ENCODE measurements at places on chromosomes 5 and 9.

DNA sequence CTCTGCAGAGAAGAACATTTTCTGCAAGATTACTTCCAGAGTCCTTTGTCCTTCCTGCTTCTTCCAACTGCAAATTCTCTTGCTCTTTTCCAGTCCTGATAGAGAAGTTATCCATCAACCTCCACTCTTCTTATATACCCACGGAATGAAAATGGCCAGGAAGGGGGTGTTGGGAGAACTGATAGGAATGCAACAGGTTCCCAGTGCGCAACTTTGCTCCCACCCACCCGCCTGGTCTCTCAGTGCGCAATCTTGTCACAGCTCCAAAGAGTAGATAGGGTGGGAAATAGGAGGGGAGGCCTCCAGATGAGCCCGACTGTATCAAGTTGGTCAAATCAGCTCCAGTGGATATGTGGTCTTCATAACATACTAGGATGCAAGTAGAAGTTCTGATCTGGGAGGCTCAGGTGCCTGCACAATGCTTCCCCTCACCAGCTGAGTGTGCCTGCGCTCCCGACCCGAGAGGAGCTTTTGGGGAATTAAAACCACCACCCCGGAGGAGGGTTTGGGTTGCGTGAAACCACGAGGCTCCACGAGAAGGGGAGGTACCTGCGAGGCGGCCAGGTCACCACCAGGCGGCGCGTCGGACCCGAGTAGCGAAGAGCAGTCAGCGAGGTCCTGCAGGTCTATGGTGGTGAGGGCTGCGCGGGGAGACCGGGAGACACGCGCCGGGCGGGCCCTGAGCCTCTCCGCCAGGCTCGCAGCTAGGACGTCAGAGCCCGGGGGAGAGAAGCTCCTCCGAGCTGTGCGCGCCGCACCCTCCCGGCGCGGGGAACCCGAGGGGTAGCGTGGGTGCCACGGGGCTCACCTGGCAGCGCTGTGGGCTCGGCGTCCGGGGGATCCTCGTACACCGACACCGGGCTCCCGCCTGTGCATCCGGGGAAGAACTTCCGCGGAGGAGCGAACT, 835 bp downstream of the MCIDAS start:
- peaks cover 94% of the 10 kb centered on the region for H3K27me3 ChIP-seq
- DNase-seq = peak; percentile 56
- H3K36me3 ChIP-seq = no peaks in the 10 kb centered on the region
- H3K4me1 ChIP-seq = peaks cover 47% of the 10 kb centered on the region
- peak overlapping the region; percentile 25 for H3K4me3 ChIP-seq
- no peak overlapping the region for H3K27ac ChIP-seq

GRCh38 chr9:97773723-97774122, 76.6 kb upstream of the XPA start:
- no peaks in the 10 kb centered on the region for H3K36me3 ChIP-seq
- DNase-seq = no peak
- H3K4me1 ChIP-seq = no peaks in the 10 kb centered on the region
- no peaks in the 10 kb centered on the region for H3K27me3 ChIP-seq
- no peak overlapping the region for H3K27ac ChIP-seq

- no peaks in the 10 kb centered on the region for H3K27me3 ChIP-seq
- no peak overlapping the region for H3K27ac ChIP-seq
- H3K4me3 ChIP-seq = no peak overlapping the region
- no peaks in the 10 kb centered on the region for H3K4me1 ChIP-seq
- DNase-seq = no peak
- H3K36me3 ChIP-seq = no peaks in the 10 kb centered on the region
Observed at GRCh38 chr5:178312880-178313282, 80.3 kb upstream of the PHYKPL start.

- no peak overlapping the region for H3K4me3 ChIP-seq
- no peaks in the 10 kb centered on the region for H3K27me3 ChIP-seq
- DNase-seq = no peak
- H3K36me3 ChIP-seq = no peaks in the 10 kb centered on the region
- H3K4me1 ChIP-seq = no peaks in the 10 kb centered on the region
Observed at GRCh38 chr9:114174876-114175771, 19.8 kb downstream of the COL27A1 start.

DNA sequence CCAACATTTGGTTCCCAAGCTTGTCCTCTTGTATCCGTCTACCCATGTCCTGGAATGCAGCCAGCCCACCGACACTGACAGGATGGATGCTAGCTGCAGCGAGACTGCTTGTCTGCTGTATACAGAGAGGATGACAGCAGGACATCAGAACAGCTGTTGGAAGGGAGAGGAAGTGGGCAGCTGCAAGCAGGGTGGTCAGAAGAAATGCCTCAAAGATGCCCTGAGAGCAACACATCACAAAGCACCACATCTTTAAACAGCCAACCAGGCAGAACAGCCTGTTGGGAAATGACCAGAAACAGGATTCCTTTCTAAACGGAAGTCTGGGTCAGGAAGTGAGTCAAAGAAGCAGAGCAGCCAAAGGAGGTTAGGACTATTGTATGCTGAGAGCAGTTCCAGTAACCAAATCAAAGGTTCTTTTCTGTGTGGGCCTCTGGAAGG, 219.1 kb downstream of the NDUFS4 start:
- no peaks in the 10 kb centered on the region for H3K36me3 ChIP-seq
- H3K27me3 ChIP-seq = no peaks in the 10 kb centered on the region
- H3K4me1 ChIP-seq = no peaks in the 10 kb centered on the region
- no peak for DNase-seq
- H3K27ac ChIP-seq = no peak overlapping the region

DNA sequence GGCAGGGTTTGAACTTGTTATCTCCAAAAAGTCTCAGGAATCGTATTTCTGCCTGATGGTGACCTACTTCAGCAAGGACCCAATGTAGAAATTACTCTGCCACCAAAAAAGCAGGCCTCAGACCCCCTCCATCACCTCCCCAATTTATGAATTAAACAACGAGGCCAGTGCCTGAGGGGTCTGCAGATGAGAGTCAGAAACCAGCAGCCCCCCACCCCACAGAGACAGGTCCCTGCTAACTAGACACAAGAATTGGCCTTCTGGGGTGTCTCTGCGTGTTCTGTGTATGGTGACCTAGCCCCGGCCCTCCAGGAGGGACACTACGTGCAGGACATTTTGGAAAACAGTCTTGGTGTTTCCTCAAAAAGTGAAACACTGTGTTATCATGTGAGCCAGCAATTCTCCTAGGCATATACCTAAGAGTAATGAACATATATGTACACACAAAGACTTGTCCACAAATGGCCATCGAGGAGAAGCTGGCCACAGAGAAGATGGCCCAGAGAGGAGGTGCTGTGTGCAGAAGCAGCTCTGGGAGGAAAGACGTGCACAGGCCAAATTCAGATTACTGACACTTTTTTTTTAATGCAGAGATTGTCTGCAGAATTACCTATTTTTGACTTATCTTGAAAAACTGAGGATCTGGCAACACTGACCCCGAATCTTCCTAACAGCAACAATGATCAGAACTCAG, 93.8 kb downstream of the ADAMTS2 start:
- H3K4me3 ChIP-seq = no peak overlapping the region
- no peak for DNase-seq
- no peaks in the 10 kb centered on the region for H3K4me1 ChIP-seq
- no peak overlapping the region for H3K27ac ChIP-seq
- no peaks in the 10 kb centered on the region for H3K36me3 ChIP-seq

DNA sequence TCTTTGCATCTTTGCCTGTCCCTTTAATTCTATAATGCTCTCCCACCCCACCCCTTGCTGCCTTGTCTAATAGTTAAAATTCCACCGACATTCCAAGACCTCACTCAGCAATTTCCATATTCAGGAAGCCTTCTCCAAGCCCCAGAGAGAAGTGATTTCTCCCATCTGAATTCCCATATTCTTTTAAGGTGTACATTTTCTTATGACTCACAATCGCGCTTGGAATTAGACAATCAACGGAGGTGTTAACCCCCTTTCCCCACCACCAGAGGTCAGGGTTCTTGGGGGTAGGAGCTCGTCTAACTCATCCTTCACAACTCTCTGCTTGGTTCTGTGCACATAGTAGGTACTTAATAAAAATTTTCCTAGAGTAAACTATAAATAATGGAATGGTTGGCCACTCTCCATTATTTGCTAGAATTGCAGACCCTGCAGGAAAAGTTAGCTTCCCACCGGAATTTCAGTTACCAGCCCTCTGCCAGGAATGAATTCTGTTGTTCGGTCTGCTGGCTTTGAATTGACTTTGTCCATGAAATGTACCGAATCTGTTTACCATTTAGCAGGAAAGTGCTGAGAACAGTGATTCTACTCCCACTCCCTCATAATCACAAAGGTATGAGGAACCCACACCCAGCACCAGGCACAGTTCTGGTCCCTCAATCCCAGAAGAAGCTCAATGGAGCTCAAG, 5.0 kb downstream of the KCNIP1 start:
- no peak overlapping the region for H3K4me3 ChIP-seq
- DNase-seq = no peak
- no peak overlapping the region for H3K27ac ChIP-seq
- no peaks in the 10 kb centered on the region for H3K4me1 ChIP-seq
- peaks cover 27% of the 10 kb centered on the region for H3K27me3 ChIP-seq
- no peaks in the 10 kb centered on the region for H3K36me3 ChIP-seq

DNA sequence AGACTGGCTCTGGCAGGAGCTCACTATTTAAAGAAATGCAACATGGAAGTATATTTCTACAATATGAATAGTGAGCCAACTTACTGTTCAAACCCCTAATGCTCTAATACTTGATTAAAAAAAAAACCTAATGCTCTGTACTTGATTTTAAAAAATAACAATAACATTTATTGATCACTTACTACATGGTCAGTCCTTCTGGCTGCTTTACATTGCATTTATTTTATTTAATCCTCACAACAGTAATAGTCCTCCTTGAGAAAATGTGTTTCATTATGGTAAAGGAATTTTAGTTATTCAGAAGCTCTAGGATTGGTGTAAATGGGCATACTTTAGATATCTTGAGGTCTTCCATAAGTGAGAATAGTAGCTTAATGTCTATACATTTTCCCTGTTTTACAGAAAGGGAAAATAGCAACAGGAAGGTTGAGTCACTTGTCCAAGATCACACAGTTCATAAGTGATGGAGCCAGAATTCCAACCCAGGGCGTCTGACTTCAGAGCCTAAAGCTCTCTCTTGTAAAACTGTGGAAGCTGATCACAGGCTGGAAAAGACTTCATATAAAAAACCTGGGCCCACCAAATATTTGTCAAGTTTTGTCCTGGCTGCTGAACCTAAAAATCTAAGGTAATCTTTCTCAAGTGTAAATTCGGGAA, 1.0 kb downstream of the STARD4 start:
- DNase-seq = no peak
- H3K27ac ChIP-seq = no peak overlapping the region
- no peaks in the 10 kb centered on the region for H3K27me3 ChIP-seq
- no peaks in the 10 kb centered on the region for H3K36me3 ChIP-seq
- H3K4me1 ChIP-seq = peaks cover 15% of the 10 kb centered on the region
- H3K4me3 ChIP-seq = peak overlapping the region; percentile 90

- H3K4me3 ChIP-seq = no peak overlapping the region
- DNase-seq = no peak
- H3K27me3 ChIP-seq = peaks cover 9% of the 10 kb centered on the region
- H3K36me3 ChIP-seq = no peaks in the 10 kb centered on the region
- H3K4me1 ChIP-seq = no peaks in the 10 kb centered on the region
- no peak overlapping the region for H3K27ac ChIP-seq
Observed at GRCh38 chr5:139810341-139811273, 15.0 kb downstream of the PSD2 start.

GRCh38 chr9:84174486-84174885, 166.1 kb downstream of the SLC28A3 start:
- no peaks in the 10 kb centered on the region for H3K27me3 ChIP-seq
- H3K27ac ChIP-seq = no peak overlapping the region
- no peak overlapping the region for H3K4me3 ChIP-seq
- H3K36me3 ChIP-seq = no peaks in the 10 kb centered on the region
- no peak for DNase-seq

DNA sequence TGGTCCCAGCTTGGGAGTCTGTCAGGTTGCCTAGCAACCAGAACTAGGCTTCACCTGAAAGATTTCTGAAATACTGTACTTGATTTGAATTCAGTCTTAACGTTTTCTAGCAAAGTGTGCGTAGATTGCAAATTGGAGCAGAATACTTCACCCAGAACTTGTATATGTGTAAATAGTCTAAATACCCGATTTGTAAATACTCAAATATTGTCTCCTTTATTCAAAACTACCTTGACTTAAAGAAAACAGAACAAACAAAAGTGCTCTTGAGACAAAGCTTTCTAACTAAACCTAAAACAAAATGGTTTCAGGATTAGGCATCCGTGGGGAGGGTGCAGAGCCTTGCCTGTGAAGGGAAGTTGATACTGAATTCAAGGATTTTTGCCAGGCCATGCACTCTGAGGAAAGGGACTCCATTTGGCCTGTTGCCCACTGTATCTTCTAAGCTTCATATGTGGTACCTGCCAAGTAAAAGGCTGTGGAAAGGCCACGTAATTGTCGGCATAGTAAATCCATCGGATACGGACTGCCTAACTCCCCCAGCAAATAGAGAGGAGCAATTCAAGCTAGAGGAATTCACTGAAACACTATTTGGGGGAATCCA, 744 bp upstream of the HMGCS1 start:
- H3K4me3 ChIP-seq = peak overlapping the region; percentile 88
- DNase-seq = no peak
- H3K36me3 ChIP-seq = no peaks in the 10 kb centered on the region

GRCh38 chr5:81665795-81666194, 85.1 kb downstream of the SSBP2 start:
- H3K27ac ChIP-seq = no peak overlapping the region
- no peak for DNase-seq
- no peaks in the 10 kb centered on the region for H3K4me1 ChIP-seq
- H3K27me3 ChIP-seq = no peaks in the 10 kb centered on the region

DNA sequence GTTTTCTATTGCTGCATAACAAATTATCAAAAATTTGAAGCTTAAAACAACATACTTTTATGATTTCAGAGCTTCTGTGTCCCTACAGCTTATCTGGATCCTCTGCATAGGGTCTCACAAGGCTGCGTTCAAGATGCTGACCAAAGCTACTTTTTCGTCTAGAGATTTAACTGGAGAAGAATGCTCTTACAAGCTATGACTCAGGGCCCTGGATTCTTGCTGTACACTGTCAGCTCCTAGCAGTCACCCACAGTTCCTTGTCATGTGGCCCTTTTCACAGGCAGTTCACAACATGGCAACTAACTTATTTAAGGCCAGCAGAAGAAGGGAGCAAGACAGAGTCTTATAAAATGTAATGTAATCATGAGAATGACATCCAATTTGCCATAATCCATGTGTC, 70.8 kb upstream of the FAM174A start:
- H3K36me3 ChIP-seq = no peaks in the 10 kb centered on the region
- H3K27ac ChIP-seq = no peak overlapping the region
- H3K27me3 ChIP-seq = peaks cover 3% of the 10 kb centered on the region
- no peak overlapping the region for H3K4me3 ChIP-seq

DNA sequence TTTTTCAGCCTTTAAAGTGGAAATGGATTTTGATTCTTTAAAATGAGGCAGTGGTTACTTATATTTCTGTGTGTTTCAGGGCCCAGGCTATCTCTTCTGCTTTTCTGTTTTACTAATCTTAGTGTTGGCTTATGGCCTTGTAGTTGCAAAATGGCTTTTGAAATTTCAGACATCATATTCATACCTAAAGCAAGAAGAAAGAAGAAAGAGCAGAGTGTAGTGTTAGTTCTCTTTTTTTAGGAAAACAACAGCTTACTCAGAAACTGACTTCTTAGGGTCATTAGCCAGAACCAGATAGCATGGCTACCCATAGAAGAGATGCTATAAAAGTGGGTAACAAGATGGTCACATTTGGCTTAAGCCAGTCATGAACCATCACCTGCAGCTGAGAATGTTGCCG, 20.9 kb downstream of the ZBED3 start:
- H3K36me3 ChIP-seq = peaks cover 49% of the 10 kb centered on the region
- H3K27ac ChIP-seq = no peak overlapping the region
- H3K27me3 ChIP-seq = no peaks in the 10 kb centered on the region
- DNase-seq = no peak

- H3K27ac ChIP-seq = no peak overlapping the region
- no peak overlapping the region for H3K4me3 ChIP-seq
- H3K36me3 ChIP-seq = no peaks in the 10 kb centered on the region
- no peak for DNase-seq
- peaks cover 13% of the 10 kb centered on the region for H3K4me1 ChIP-seq
- peaks cover 30% of the 10 kb centered on the region for H3K27me3 ChIP-seq
Observed at GRCh38 chr5:176820937-176821336, 10.6 kb downstream of the UNC5A start.

Data from CD4-positive, alpha-beta T cell (primary cell).